ENCODE measurements at places on chromosomes 5 and 9. TPM values are rescaled to one million over a fixed set of nuclear protein-coding genes. Genes with fewer than 3 reads are reported as not detected.

The NTRK2 gene
- total RNA-seq = 8.4 TPM

The ADGRV1 gene
- 13.6 TPM for total RNA-seq

The ACSL6 gene
- 2.8 TPM for total RNA-seq

The IL9 gene
- total RNA-seq = not detected

The CCDC192 gene
- total RNA-seq = 2.0 TPM

The DIRAS2 gene
- total RNA-seq = 2.0 TPM

The PCDHGA2 gene
- total RNA-seq = 0.69 TPM

The NR4A3 gene
- total RNA-seq = 3.4 TPM

The ECSCR gene
- not detected for total RNA-seq

The IL4 gene
- not detected for total RNA-seq

GRCh38 chr5:134550271-134551214 lies 25.1 kb downstream of the JADE2 start:
- no peak for DNase-seq
- H3K4me1 ChIP-seq = peaks cover 23% of the 10 kb centered on the region
- H3K27ac ChIP-seq = no peak overlapping the region
- no peak overlapping the region for H3K4me3 ChIP-seq
- H3K27me3 ChIP-seq = no peaks in the 10 kb centered on the region
- no peaks in the 10 kb centered on the region for H3K36me3 ChIP-seq

DNA sequence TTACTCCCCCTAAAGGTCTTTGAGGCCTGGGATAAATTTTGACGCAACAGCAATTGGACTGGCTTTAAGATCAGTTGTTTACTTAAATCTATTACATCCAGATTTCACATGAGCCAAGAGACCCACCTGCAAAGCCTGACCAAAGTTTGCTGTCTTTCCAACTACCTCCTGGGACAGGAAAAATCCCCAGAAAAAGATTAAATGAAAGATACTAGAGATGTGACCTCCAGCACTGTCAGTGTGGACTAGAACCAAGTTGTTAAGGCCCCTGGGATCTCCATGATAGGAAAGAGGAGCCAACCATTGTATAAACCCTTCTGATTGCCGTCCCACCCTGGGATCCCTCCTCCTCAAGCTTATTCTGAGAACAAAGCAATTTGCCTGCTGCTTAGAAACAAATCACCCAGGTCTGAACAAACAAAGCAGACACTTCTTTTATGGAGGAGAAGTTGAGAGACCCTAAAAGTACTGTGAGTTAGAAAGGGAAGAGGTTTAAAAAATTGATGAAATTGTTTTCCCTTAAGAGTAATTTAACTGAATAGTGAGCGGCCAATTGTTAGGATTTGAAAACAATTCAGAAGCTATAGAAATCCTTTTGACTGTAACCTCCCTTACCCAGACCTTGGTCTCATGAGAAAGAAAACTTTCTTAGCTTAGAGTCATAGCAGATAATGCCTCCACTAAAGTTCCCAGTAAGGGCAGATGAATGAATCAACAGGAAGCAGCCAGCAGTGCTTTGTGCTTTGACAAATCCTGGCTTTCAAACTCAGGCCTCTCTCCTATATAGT lies 255.2 kb downstream of the TMEM167A start:
- H3K36me3 ChIP-seq = no peaks in the 10 kb centered on the region
- no peaks in the 10 kb centered on the region for H3K27me3 ChIP-seq
- no peak for DNase-seq

- no peak overlapping the region for H3K27ac ChIP-seq
- H3K27me3 ChIP-seq = peaks cover 3% of the 10 kb centered on the region
- DNase-seq = peak; percentile 47
- no peaks in the 10 kb centered on the region for H3K4me1 ChIP-seq
- H3K36me3 ChIP-seq = no peaks in the 10 kb centered on the region
Observed at GRCh38 chr5:149667084-149667828, 62.9 kb upstream of the PPARGC1B start.

GRCh38 chr5:31021181-31021624 lies 172.3 kb upstream of the CDH6 start:
- H3K36me3 ChIP-seq = peaks cover 5% of the 10 kb centered on the region
- no peak overlapping the region for H3K4me3 ChIP-seq
- no peak for DNase-seq
- H3K27me3 ChIP-seq = no peaks in the 10 kb centered on the region

DNA sequence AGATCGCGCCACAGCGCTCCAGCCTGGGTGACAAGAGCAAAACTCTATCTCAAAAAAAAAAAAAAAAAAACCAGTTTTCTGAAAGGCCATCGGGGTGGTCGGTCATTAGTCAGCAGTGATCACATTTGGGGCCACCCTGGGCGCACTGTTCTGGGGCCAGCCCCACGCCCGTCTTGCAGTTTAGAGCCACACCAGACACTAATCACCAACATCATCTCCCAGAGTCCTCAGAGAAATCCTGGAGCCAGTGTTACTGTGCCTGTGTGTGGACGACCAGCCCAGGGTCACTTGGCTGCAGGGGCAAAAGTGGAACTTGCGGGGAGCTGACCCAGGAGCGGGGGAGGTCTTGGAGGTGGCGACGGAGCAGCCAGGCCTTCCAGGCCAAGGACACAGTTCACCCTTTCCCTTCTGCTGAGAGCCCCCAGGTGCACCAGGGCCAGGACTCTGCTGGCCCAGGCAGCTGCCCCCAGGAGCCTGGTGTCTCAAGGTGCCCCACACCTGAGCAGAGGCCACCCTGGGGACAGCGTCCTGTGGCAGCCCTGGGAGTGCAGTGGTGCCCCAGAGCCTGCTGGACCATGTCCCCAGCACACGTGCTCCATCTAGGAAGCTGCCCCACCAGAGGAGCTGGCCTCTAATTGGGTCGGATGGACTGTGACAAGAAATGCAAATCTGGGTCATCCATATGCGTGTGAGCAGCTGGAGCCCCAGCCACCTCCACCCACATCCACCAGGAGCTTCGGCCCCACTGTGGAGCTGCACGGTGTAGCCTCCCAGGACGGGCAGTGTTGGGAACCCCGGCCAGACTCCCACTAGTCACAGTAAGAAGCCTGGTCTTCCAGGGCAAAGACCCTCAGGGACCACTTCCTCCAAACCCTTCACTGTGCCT lies 51.1 kb downstream of the NEK6 start:
- H3K27me3 ChIP-seq = peaks cover 3% of the 10 kb centered on the region
- no peak overlapping the region for H3K4me3 ChIP-seq
- no peak overlapping the region for H3K27ac ChIP-seq
- H3K4me1 ChIP-seq = peaks cover 11% of the 10 kb centered on the region
- peaks cover 4% of the 10 kb centered on the region for H3K36me3 ChIP-seq

DNA sequence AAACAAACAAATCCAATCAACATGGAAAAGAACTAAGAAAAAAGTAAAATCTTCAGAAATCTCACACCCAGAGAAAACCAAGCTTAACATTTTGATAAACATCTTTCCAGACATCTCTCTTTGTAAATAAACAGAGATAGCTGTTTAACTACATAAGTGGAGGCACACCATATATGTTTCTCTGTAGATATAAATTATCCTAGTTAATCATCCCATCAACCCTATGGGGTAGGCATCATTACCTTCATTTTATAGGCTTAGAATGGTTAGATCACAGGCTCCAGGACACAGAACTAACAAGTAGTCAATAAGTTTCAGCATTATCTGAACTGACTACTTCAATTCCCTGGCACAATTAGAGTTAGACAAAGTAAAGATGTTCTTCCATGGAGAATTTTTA lies 22.4 kb upstream of the NDFIP1 start:
- no peaks in the 10 kb centered on the region for H3K36me3 ChIP-seq
- peaks cover 16% of the 10 kb centered on the region for H3K4me1 ChIP-seq
- H3K4me3 ChIP-seq = no peak overlapping the region
- DNase-seq = no peak

DNA sequence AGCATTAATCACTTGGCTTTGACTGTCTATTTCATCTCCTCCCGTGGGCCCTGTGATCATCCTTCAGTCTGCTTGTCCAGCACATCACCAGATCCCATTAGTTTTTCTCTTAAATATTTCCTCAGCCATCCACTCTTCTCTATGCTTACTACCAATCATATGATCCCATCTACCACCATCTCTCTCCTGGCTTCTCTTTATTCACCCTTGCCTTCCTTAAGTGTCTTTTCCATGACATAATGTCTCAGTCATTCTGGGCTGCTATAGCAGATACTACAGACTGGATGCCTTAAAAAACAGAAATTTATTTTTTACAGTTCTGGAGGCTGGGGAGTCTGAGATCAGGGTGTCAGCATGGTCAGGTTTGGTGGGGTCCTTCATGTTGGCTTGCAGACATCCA lies 208.4 kb upstream of the PPP1R2B start:
- no peak overlapping the region for H3K27ac ChIP-seq
- DNase-seq = no peak
- H3K36me3 ChIP-seq = no peaks in the 10 kb centered on the region
- H3K27me3 ChIP-seq = no peaks in the 10 kb centered on the region

- H3K4me1 ChIP-seq = peaks cover 65% of the 10 kb centered on the region
- H3K36me3 ChIP-seq = no peaks in the 10 kb centered on the region
- no peaks in the 10 kb centered on the region for H3K27me3 ChIP-seq
Observed at GRCh38 chr9:113620377-113621161, 157.0 kb downstream of the RGS3 start.

GRCh38 chr5:38536968-38537367 lies 19.5 kb downstream of the LIFR start:
- no peak for DNase-seq
- no peak overlapping the region for H3K4me3 ChIP-seq
- H3K27me3 ChIP-seq = no peaks in the 10 kb centered on the region
- no peaks in the 10 kb centered on the region for H3K36me3 ChIP-seq
- no peak overlapping the region for H3K27ac ChIP-seq
- peaks cover 23% of the 10 kb centered on the region for H3K4me1 ChIP-seq

DNA sequence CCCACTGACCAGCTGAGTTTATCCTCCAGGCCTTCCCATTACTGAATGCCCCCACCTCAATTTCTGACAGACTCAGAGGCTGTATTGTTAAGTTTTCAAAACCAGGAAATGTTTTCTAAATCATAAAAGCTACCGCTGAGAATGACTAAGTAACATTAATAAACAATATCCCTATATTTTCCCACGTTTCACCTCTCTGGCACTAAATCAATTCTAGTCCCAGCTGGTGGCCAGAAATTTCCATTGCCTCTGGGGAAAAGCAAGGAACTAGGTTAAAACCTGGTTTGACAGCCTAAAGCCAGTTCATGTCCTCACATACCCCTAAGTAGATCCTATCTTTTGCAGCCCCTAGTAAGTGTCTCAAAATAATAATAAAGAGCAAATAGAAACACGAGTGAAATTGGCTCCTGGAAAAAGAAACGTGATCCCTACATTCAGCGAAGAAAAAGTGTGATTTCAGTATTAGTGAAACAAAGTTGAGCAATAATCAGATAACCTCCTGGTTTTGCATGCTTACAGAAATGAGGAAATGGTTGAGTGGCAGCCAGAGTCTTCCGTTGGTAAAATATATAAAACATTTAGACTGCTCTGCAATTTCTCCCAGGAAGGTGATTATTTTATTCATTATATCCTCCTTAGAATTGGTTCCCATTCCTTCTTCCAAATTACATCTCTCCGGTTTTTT lies 110.9 kb downstream of the ESM1 start:
- H3K27me3 ChIP-seq = peaks cover 13% of the 10 kb centered on the region
- no peaks in the 10 kb centered on the region for H3K36me3 ChIP-seq
- no peak for DNase-seq
- H3K27ac ChIP-seq = peak overlapping the region; percentile 19

DNA sequence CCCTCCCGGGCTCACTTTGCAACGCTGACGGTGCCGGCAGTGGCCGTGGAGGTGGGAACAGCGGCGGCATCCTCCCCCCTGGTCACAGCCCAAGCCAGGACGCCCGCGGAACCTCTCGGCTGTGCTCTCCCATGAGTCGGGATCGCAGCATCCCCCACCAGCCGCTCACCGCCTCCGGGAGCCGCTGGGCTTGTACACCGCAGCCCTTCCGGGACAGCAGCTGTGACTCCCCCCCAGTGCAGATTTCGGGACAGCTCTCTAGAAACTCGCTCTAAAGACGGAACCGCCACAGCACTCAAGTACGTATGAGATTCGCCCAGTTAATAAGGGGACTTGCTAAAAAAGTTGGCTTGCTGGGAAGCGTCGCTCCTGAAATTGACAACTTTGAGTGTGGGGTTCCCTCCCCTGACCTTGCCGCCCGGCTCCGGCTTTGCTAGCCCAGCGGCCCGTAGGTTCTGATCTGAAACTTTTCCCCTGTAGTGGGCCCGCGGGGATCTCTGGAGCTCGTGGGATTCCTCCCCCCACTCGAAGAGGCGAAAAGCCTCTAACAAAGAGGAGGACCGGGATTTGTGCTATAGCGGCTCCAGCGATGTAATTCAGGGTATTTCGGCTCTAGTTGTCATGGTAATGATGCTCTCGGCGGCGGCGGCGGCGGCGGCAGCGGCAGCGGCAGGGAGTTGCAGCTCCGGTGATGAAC lies 572 bp downstream of the NR4A3 start:
- peaks cover 25% of the 10 kb centered on the region for H3K4me1 ChIP-seq
- DNase-seq = peak; percentile 74
- peak overlapping the region; percentile 100 for H3K4me3 ChIP-seq
- H3K27me3 ChIP-seq = peaks cover 59% of the 10 kb centered on the region
- H3K36me3 ChIP-seq = peaks cover 4% of the 10 kb centered on the region

GRCh38 chr5:51621156-51621555 lies 237.9 kb downstream of the ISL1 start:
- H3K36me3 ChIP-seq = no peaks in the 10 kb centered on the region
- no peak for DNase-seq
- H3K4me3 ChIP-seq = no peak overlapping the region
- H3K27ac ChIP-seq = no peak overlapping the region
- no peaks in the 10 kb centered on the region for H3K27me3 ChIP-seq

- H3K4me1 ChIP-seq = peaks cover 14% of the 10 kb centered on the region
- no peak overlapping the region for H3K27ac ChIP-seq
- no peaks in the 10 kb centered on the region for H3K27me3 ChIP-seq
- no peak for DNase-seq
- no peak overlapping the region for H3K4me3 ChIP-seq
Observed at GRCh38 chr9:36461323-36461722, 61.3 kb upstream of the RNF38 start.

GRCh38 chr9:93064392-93065134 lies 6.1 kb downstream of the SUSD3 start:
- DNase-seq = no peak
- no peak overlapping the region for H3K27ac ChIP-seq
- H3K36me3 ChIP-seq = no peaks in the 10 kb centered on the region
- no peak overlapping the region for H3K4me3 ChIP-seq
- H3K4me1 ChIP-seq = peaks cover 10% of the 10 kb centered on the region

All from type B pancreatic cell (in vitro differentiated cells).